ENCODE measurements at places on chromosomes 16 and 17. TPM values are rescaled to one million over a fixed set of nuclear protein-coding genes. Genes with fewer than 3 reads are reported as not detected.

- DNase-seq = no peak
Observed at GRCh38 chr17:29078183-29079045, 35.5 kb downstream of the PIPOX start.

Gene SPNS2
- 0.10 TPM for polyA plus RNA-seq

GRCh38 chr17:44256671-44257070 is 11.3 kb downstream of the SLC4A1 start:
- DNase-seq = no peak

Gene HS3ST3B1
- 11.0 TPM for polyA plus RNA-seq

Gene SLFN11
- polyA plus RNA-seq = 17.0 TPM

- no peak for DNase-seq
Observed at GRCh38 chr16:81657224-81657623, 121.9 kb upstream of the PLCG2 start.

GRCh38 chr16:69064764-69065313 is 40.6 kb upstream of the HAS3 start:
- no peak for DNase-seq

DNA sequence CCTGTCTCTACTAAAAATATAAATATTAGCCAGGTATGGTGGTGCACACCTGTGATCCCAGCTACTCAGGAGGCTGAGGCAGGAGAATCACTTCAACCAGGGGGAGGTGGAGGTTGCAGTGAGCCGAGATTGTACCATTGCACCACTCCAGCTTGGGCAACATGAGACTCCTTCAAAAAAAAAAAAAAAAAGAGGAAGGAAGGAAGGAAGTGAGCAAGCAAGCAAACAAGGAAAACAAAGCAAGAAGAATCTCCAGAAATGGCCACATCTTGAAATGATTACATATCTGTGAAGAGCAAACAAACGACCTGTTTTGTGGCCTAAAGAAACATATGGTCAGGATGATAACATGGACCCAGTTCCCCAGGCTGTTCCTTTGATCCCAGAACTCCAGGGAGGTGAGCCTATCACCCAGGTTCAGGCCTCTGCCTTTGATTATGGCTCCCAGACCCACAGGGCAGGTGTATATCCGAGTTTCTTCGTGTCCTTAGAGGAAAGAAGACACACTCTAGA is 8.9 kb downstream of the ACOX1 start:
- no peak for DNase-seq

Gene CTRL
- 1.5 TPM for polyA plus RNA-seq

GRCh38 chr17:51056813-51057510 is 63.7 kb downstream of the SPAG9 start:
- peak; percentile 15 for DNase-seq

GRCh38 chr16:50548909-50549560 is 839 bp downstream of the NKD1 start:
- no peak for DNase-seq

- no peak for DNase-seq
Observed at GRCh38 chr17:51059781-51060180, 60.9 kb downstream of the SPAG9 start.

- no peak for DNase-seq
Observed at GRCh38 chr17:64571746-64572145, 65.0 kb downstream of the CEP95 start.

DNA sequence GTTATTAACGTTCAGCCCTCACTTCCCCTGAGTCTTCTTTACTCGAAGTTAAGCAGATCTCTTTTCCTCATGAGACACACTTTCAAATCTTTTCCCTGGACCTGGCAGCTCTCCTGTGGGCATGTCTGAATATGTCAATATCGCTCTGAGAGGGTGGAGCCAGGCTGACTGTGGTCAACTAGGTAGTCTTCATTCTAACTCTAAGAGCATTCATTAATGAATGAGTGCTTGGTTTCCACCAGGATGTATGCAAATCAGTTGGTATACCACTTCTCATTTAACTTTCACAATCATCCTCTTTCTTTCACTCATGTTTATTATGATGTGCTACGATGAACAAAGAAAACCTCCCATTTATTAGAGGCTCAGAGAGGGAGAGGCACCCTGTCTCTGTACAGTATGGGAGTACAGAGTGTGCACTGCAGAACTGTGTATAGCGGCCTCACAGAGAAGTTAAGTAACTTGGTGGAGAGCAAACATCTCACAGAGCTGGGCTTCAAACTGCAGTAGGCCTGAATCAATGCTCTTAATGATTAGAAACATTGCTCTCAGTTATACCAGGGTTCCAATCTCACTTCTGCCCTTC is 39.9 kb downstream of the OTOA start:
- no peak for DNase-seq

GRCh38 chr17:67025216-67025792 is 19.1 kb upstream of the CACNG1 start:
- DNase-seq = no peak

DNA sequence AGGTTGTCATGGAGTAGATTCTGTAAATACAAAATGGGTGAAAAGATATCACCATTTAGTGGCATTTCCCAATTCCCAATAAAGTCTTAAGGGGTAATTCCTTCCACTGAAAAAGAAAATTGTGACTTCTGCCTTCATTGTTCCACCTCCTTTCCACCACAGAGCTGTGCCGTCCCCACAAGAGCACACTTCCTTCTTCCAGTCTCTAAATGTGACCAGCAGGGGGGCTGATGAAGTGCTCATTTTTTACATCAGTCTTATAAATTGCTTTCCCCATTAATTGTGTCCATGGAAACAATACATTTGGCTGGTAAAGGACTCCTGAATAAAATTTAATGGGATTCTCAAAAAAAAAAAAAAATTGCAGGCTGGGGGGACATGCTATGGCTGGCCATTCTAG is 260.8 kb upstream of the PSMD7 start:
- DNase-seq = no peak

- DNase-seq = no peak
Observed at GRCh38 chr17:40479754-40480480, 21.5 kb downstream of the TNS4 start.

DNA sequence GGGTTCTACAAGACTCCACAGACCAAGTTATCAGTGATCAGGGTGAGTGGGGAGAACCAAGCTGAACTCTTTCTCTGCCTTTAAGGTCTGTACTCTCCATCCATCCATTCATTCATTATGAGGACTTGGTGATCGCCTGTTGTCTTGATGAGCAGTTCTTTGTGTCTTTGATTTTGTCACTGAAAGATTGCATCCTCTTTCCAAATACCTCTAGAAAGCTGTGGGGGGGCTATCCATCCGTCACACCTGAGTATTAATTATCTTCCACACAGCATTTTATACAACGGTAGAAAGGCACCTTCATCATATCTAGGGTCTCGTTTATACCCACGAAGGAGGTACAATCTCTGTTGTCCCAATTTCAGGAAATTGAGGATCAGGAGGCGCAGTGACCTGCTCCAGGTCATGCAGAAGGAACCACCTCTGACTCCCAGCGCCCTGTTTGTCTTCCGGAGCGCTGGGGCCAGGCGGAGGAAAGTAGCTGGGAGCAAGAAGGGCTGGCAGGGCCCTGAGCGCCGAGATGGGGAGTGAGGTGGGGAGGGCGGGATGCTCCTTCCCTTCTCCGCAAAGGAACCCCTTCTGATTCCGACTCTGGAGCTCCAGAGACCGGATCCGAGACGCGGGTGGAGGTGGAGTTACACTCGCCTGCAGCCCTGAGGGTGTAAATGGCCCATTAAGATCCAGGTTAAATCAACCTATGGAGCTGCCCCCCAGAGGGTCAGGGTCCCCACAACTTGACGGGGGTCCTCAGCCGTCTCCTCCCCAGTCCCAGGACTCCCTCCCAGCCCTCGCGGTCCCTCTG is 605 bp upstream of the ABAT start:
- DNase-seq = no peak

Gene P3H4
- 5.4 TPM for polyA plus RNA-seq

DNA sequence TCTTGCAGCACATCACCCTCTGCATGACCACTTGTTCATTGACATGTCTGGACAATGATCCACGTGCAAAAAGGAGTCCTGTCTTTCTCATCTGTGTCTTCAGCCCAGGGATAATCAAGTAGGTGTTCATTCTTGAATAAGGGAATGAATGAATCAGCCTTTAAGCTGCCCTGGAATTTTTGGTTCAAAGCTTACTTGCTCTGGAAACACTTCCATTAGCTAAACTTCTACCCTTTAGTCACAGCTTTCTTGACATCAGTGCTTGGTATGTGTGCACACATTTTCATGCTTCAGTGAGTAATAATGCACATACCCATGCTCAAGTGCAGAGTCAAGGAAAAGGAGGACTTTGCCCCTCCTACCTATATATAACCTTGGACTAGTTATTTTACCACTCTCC is 103.0 kb upstream of the CDH13 start:
- DNase-seq = no peak

GRCh38 chr16:89115216-89115861 is 21.7 kb downstream of the ACSF3 start:
- peak; percentile 85 for DNase-seq

- DNase-seq = no peak
Observed at GRCh38 chr16:5917436-5918195, 820.0 kb upstream of the EEF2KMT start.

GRCh38 chr17:74123866-74124444 is 79.5 kb upstream of the RPL38 start:
- DNase-seq = no peak

- no peak for DNase-seq
Observed at GRCh38 chr16:30785126-30786106, 1.6 kb downstream of the ZNF629 start.

Gene TSPOAP1
- 4.0 TPM for polyA plus RNA-seq

GRCh38 chr16:27110524-27110896 is 43.8 kb downstream of the C16orf82 start:
- DNase-seq = no peak

- no peak for DNase-seq
Observed at GRCh38 chr17:42901535-42902229, 1.1 kb downstream of the G6PC1 start.

DNA sequence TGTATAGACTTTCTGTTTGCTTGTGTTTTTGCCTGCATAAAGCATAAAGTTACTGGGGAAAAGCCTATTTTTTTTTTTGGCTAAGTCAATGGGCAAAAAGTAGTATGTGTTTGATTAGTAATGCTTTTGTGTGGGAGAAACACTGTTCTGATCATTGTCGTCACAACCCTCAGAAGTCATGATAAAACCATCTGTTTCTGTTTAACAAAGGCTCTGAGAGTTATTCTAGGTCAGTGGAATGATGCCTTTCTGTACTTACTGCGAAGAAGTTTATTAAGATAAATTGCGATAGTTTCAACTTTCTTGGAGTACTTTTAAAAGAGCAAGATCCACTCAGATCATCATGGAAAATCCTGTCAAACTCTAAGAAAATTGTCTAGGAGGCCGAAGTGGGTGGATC is 80.9 kb downstream of the PRKCA start:
- DNase-seq = no peak

DNA sequence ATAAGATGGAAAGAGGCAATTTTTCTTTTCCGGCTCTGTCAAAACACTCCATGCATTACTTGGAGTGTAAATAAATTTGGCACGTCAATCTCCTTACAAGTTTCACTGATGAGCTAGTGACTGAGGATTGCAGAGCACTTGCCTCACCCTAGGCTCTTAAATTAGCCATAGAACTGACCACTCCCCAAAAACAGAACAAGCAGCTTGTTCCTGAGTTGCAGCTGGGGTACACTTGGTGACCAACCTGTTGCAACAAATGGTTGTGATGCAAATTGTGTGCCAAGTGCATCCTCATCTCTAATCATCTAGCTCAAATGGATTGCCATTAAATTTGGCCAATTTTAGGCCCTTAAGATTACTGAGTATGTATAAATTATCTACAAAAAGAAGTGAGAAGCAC is 67.0 kb downstream of the CACNG1 start:
- DNase-seq = no peak

GRCh38 chr16:72473631-72474030 is 301.7 kb upstream of the PMFBP1 start:
- DNase-seq = no peak

- no peak for DNase-seq
Observed at GRCh38 chr16:10565167-10565566, 15.2 kb downstream of the EMP2 start.

Gene CLEC10A
- not detected for polyA plus RNA-seq

GRCh38 chr17:58385359-58385899 is 31.9 kb downstream of the RNF43 start:
- DNase-seq = no peak

Gene DHRS7C
- not detected for polyA plus RNA-seq

DNA sequence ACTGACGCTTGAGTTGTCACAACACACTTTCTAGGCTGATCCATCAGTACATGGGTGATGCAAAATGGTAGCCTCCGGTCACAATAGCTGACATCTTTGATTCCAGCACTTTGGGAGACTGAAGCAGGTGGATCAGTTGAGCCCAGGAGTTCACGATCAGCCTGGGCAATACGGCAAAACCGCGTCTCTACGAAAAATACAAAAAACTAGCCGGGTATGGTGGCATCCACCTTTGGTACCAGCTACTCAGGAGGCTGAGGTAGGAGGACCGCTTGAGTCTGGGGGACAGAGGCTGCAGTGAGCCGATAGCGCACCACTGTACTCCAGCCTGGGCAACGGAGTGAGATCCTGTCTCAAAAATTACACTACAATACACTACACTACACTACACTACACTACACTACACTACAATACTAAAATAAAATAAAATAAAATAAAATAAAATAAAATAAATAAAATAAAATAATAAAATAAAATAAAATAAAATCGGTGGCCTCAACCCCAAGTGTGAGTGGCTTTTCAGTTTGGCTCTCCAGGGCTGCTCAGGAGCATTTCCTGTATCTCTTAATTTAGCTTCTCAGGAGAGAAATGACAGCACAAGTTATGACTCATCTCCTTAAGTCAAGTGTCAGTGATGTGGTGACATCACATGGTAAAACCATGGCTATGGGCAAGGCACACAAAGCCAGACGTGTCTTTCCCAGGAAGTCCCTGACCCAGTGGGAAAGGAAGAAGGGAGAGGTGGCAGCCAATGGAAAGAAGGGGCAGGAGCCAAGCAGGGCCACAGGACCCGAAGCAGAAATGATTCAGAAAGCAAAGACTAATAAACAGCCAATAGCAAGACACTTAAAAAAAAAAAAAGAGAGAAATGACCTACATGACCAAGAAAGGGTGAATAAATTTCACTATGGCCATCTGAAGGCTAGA is 75.3 kb upstream of the TBC1D3K start:
- no peak for DNase-seq

DNA sequence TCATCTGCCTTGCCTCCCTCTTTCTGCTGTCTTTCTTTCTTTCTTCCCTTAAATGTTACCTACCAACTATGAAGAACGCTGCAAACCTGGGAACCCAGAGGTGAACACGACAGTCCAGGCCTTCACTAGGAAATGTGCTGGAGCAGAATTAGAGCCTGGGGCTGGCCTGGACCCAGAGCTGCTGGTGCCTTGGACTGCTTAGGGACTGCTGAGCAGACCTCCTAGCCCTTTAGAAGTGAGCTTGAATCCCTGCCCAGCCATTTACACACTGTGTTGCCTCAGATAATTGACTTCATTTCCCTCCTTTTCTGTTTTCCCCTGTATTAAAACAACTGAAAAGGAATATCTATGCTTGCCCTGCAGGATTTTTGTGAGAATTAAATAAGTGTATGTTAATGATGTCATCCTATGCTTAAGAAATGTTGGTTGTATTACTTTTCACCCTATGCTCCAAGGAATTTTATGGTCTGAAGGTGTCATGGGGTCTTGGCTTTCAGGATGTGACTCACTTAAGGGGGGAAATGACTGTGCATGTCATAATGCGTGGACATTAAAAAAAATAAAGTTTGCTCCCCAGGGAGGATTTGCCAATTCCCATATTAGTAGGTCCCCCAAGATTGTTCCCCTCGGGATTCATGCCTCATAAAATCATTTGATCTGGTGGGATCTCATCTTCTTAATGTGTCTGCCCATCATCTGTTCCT is 11.5 kb downstream of the CDH13 start:
- DNase-seq = no peak

Gene HLF
- polyA plus RNA-seq = 0.59 TPM

Gene ERN1
- polyA plus RNA-seq = 92.1 TPM

Gene NPIPB13
- 1.2 TPM for polyA plus RNA-seq

- DNase-seq = no peak
Observed at GRCh38 chr16:29987371-29988085, 7.9 kb downstream of the HIRIP3 start.
